ENCODE measurements at places on chromosomes 2 and 18.

DNA sequence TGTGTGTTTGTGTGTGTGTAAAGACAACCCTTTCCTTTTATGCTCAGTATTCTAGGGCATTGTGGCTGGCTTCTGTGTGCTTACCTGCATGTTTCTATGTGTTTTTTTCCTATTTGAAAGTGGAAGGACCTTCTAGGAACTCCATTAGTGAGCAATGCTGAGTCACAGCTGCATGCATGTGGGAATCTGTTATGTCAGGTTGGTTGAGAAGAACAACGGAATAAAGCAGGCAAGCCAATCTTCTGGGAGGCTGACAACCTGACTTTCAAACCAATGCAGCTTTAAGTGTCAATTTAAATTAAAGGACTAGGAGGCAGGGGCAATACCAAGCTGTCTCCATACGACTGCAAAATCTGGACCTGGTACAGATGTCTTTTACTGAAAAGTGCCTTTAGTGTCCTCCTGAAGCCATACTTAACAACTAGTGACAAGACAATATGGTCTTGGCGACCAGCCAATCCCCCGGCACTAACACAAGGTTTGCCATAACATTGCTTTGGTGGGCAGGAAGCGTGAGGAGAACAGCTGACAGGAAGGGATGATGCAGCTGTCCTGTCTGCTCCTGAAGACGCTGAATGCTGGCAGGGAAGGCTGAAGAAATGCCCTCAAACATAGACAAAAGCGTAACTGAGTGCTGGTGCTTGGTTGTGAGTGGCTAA, 514.7 kb upstream of the CDH7 start:
- no peak for DNase-seq

DNA sequence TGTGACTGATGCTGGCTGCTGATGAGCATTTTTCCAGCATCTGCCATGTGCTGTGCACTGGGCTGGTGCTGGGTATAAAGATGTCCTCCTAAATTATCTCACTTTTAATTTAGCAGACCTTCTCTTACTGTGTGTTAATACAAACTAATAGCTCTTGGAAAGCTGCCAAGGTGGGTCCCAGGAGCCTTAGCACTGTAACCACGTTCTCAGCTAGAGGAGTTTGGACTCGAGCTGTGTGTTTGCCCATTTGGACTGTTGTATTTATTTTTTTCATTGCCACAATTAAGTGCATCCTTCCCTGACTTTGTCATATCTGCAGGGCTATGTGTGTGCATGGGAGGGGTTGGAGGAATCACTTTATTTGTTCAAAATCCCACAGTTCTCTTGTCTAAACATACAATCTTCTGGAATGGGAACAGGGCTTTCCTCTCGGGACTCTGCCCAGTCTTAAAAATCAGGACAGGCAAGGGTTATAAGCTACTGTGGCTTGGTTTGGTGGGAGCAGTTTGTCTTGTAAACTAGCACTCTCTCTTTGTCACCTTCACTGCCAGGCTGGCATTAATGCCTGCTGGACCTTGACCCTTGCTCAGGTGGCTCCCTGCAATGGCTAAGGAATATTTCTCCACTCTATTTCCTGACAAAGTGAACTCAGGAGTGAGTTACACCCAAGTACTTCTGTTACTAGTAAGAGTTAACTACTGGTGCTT, 129.7 kb upstream of the MGAT5 start:
- DNase-seq = no peak

- DNase-seq = peak; percentile 18
Observed at GRCh38 chr2:216151313-216152025, 42.3 kb downstream of the XRCC5 start.

GRCh38 chr18:22318745-22319407, 98.8 kb downstream of the CTAGE1 start:
- DNase-seq = peak; percentile 58

- no peak for DNase-seq
Observed at GRCh38 chr2:41775366-41776025, 272.3 kb upstream of the PKDCC start.

DNA sequence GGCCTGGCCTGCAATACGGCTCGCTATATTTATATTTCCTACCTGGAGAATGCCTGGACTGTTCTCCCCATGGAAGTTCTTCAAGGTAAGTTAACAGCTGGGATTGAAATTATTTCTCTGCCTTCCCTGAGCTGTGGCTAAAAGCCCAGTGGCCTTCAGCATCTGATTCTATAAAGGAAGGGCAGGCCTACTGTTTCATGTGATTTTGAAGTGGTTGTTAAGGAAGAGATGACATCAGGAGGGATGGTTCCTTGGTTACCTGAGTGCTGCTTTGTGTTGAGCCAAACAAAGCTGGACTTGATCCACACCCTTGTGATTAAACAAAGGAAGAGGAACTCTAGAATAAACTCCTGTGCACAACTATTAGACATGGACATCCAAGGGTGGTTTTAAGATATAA, 61.6 kb downstream of the MFSD6 start:
- DNase-seq = peak; percentile 63

DNA sequence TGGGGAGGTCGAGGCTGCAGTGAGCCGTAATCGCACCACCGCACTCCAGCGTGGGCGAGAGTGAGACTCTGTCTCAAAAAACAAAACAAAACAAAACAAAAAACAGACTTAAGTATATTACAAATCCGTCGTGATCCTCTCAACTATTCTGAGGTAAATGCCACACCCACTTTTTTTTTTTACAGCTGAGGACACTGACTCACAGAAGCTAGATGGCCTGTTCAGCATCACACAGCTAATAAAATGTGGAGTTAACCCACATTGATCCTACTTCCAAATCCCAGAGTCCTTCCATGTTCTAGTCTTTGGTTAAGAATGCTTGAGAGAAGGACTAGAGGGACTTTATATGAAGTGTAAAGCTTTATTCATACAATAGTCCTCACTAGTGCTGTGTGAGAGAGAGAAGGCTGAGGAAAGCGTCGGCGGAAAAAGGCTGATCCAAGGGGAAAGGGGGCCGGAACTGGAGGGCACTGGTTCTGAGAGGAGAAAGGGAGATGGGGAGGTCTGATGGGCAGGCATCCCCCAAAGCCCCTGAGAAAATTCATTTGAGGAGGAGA, 627 bp downstream of the RNF25 start:
- DNase-seq = peak; percentile 49
